ENCODE measurements at places on chromosomes 12 and 14. TPM values are rescaled to one million over a fixed set of nuclear protein-coding genes. Genes with fewer than 3 reads are reported as not detected.
A peak's percentile ranks its signal among the peaks of the same experiment; 100 is the strongest.

DNA sequence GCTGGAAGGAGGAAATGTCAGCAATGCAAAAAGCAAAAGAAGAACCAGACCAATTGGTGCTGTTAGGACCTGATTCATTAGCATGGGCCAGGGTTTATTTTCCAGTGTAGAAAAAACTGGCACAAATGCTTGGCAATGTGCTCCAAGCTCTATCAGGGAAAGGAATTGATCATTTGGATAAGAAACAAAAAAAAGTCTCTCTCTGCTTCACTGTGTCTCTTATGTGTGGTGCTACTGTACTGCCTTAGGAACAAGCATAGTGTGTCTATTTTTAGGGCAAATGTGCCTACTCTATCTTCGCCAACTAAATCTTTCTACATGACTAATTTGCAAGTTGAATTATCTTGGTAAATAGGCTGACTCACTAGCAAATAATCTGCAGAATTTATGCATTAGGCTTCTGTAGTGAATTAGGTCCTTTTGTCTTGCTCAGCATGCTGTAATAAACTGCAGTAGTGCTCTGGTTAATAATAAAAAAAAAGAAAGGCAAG is 236.7 kb downstream of the MDGA2 start:
- peak overlapping the region; percentile 78 for H3K27ac ChIP-seq
- peak; percentile 44 for DNase-seq
- H3K27me3 ChIP-seq, result no peaks in the 10 kb centered on the region
- H3K4me3 ChIP-seq, result peak overlapping the region; percentile 8

DNA sequence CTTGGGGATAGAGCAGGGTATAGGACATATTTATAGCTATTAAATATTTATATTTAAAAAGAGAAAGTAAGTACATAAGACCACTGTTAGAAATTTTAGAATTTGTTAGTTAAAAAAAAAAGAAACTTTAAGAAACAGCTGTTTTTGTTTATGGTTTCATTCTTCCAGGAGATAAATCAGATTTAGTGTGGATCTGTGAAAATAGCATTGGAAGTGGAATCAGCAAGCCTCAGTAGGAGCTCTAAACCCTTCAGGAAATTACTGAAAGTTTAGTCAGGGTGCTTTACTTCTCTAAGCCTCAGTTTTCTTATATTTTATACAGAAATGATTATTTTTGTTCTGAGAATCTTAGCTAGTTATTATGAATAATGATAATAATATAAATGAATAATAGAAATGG is 316.0 kb upstream of the NOVA1 start:
- H3K4me3 ChIP-seq, result no peak overlapping the region
- H3K27me3 ChIP-seq, result no peaks in the 10 kb centered on the region
- H3K27ac ChIP-seq, result no peak overlapping the region
- DNase-seq, result no peak

- no peak overlapping the region for H3K4me3 ChIP-seq
- DNase-seq, result peak; percentile 56
- no peaks in the 10 kb centered on the region for H3K36me3 ChIP-seq
- H3K27ac ChIP-seq, result no peak overlapping the region
- no peaks in the 10 kb centered on the region for H3K27me3 ChIP-seq
- no peaks in the 10 kb centered on the region for H3K4me1 ChIP-seq
These were observed 233.3 kb upstream of the PPFIA2 start for GRCh38 chr12:81992461-81992860.

DNA sequence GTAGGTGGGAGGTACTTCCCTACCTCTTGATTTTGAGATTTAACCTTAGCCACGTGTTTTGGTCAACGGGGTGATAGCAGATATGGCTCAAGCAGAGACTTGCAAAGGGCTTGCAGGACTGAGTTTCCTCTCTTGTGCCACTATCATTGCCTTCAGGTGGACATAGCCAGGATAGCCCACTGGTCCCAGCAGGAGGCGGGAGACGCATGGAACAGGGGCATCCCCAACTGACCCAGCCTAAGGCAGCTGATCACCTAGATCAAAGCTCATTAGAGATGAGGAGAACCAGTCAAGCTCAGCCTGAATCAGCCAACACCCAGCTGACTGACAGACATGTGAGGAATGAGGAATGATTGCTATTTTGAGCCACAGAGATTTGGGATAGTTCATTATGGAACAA is 49.6 kb downstream of the CALM1 start:
- H3K36me3 ChIP-seq, result no peaks in the 10 kb centered on the region
- no peaks in the 10 kb centered on the region for H3K27me3 ChIP-seq
- no peak overlapping the region for H3K27ac ChIP-seq
- H3K4me3 ChIP-seq, result no peak overlapping the region

DNA sequence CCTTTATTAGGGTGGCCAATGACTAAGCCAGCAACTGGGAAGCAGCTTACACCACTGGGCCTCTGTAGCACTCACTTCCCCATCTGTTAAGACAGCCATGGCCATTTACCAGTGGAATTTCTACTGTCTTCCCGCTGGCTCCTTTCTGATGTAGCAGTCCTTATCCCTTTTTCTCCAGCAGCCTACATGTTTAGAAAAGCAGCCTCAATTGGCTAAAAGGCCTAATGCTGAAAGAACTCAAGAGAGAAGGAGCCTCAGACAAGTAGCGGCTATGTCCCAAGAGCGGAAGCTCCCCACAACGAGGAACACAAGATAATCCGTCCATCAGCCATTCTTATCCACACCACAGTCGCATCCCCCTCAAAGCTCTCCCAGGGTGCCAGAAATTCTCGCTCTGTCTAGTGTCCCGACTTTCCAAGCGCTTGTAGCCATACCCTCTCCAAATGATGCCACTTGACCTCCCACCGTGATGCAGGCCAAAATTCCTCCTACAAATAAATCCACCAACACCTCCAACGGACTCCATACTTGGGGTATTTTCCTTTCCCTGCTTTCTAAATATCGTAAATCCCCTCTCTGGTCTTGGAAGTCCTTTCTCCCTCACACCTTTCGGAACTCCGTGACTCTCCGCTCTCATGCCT is 624 bp downstream of the M6PR start:
- H3K4me3 ChIP-seq, result peak overlapping the region; percentile 86
- H3K27ac ChIP-seq, result peak overlapping the region; percentile 97
- H3K36me3 ChIP-seq, result peaks cover 31% of the 10 kb centered on the region
- H3K27me3 ChIP-seq, result no peaks in the 10 kb centered on the region
- peak; percentile 33 for DNase-seq
- peaks cover 12% of the 10 kb centered on the region for H3K4me1 ChIP-seq

DNA sequence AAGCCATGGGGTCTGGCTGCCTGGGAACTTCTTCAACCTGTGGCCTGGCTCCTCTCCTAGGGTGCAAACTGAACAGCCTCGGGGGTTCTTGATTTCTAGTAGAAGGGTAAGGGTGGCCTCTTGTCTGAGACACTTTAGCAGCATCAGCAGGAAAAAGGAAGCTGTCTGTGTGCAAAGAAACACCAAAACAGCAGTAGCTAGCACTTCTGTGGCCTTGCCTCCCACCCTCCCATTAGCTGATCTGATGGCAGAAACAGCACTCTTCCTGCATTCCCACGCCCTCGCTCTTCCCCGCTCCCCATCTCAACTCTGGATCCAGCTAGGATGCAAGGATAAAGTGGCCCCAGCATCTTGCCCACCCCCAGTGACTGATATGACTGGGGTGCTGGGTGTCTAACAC is 20.7 kb downstream of the SLC7A8 start:
- H3K4me3 ChIP-seq, result no peak overlapping the region
- H3K27ac ChIP-seq, result peak overlapping the region; percentile 83
- no peaks in the 10 kb centered on the region for H3K27me3 ChIP-seq
- peaks cover 45% of the 10 kb centered on the region for H3K4me1 ChIP-seq
- DNase-seq, result no peak
- peaks cover 23% of the 10 kb centered on the region for H3K36me3 ChIP-seq

DNA sequence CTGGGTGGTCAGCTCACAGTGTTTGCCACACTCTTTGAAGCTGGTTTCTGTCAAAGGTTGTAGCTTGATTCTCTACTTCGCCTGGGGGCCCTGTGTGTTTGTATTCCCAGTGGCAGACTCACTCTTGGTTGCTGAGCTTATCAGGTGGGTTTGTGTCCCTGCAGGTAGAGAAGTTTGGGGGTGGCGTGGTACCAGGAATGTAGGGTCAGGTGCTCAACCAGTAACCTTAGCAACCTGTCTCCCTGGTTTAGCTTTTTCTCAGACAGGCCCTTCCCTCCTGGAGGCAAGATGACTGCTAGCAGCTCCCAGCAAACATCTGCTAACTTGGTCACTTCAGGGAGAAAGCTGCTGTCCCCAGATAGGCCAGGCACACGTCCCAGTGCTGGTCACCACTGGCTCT is 352.2 kb downstream of the AACS start:
- no peak for DNase-seq
- no peaks in the 10 kb centered on the region for H3K36me3 ChIP-seq
- H3K27me3 ChIP-seq, result no peaks in the 10 kb centered on the region
- peaks cover 6% of the 10 kb centered on the region for H3K4me1 ChIP-seq

DNA sequence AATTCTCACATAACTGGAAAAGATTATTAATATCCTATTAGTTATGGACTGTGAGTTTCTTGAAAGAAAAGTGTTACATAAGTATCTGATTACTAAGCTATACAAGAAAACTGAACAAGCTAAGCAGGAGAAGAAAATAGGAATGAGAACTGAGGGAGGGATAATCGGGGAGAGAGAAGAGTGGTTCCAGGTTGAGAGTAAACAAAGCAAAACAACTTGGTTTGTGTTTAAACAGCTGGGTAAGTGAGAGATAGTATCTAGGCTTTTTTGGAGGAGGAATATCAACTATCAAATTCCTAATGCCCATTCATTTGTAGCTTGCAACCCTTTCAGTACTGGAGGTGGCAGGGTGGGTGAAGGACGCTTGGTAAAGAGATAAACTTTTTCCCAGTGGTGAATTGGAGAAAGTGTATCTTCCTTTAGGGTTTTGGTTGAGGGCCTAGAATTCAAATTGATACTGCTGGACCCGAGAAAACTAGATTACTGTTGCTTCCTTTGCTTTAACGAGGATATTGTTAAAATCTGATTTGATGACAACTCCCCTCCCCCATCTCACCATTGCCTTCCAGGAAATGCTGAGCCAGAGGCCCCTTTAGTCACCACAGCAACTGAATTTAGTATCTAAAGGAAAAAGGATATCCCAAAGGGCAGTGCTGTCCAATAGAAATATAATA is 2.0 kb upstream of the SLC2A3 start:
- no peaks in the 10 kb centered on the region for H3K27me3 ChIP-seq
- peak; percentile 53 for DNase-seq
- H3K36me3 ChIP-seq, result no peaks in the 10 kb centered on the region
- H3K27ac ChIP-seq, result peak overlapping the region; percentile 21
- H3K4me3 ChIP-seq, result no peak overlapping the region

DNA sequence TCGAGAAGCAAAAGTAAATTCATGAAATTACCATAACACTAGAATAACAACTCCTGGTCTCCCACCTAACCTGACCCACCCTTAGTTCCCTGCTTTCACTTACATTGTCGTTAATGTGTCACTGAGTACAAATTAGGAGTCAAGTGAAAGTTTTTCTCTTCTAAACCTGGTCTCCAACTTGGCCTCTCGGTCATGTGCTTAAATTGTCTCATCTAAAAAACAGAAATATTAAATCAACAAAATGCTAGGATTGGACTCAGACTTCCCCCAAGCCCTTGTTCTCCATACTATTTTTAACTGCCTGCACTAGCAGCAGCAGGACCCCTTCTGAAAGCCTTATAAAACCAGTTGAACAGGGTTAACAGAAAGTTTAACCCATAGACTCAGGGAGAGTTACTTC is 1.8 kb upstream of the BTG1 start:
- no peak for DNase-seq
- peak overlapping the region; percentile 82 for H3K4me3 ChIP-seq
- peaks cover 13% of the 10 kb centered on the region for H3K36me3 ChIP-seq

DNA sequence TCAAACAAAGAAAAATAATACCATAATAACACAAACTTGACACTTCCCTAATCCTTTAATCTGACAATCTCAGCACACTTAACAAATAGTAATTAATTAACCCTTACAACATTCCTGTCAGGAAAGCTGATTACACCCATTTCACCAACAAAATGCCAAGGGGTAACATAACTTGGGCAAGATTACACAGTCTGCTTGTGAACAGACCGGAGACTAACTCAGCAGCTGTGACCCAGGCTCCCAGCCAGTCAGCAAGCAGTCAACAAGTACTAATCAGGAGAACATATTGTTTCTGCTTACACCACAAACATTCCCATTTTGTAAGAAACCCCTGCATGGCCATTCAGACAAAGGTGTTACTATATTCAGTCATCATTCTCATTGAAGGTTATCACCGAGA is 592.5 kb upstream of the FLRT2 start:
- H3K27ac ChIP-seq, result no peak overlapping the region
- DNase-seq, result no peak
- H3K4me3 ChIP-seq, result no peak overlapping the region
- no peaks in the 10 kb centered on the region for H3K4me1 ChIP-seq

DNA sequence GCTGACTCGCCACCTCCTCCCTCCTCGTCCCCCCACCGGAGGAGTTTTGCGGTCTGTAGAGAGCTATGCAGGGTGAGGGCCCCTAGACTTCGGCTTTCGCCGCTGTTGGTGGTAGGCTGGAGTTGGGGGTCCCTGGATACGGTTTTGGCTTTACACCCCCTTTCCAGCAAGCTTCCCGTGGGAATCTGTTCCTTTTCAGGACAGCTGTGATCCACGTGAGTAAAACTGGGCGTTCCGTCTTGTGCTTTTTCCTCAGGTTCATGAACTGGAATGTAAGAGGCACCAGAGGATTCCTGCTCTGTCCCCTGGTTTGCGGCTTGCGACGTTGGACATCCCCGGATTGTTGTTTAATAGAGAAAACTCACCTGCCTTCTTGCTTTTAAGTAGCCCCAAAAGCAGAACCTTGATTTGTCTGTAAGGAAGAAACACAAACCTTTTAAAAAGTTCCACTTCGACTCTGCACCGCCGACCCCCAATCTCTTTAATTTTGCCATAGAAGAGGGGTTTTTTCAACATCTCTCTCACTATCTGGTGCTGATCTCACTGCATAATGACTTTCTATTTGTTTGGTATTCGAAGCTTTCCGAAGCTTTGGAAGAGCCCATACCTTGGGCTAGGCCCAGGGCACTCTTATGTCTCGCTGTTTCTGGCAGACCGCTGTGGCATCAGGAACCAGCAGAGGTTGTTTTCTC is 490 bp downstream of the PRORP start:
- H3K4me3 ChIP-seq, result peak overlapping the region; percentile 77
- H3K27ac ChIP-seq, result peak overlapping the region; percentile 98
- H3K36me3 ChIP-seq, result no peaks in the 10 kb centered on the region
- H3K4me1 ChIP-seq, result peaks cover 9% of the 10 kb centered on the region
- DNase-seq, result peak; percentile 58

GRCh38 chr12:48156652-48157017 is 680 bp downstream of the ASB8 start:
- DNase-seq, result no peak
- peaks cover 7% of the 10 kb centered on the region for H3K4me1 ChIP-seq
- 0 out of 2 replicates have a peak overlapping the region, but pooled peaks have one; percentile 79 for H3K27ac ChIP-seq
- no peaks in the 10 kb centered on the region for H3K27me3 ChIP-seq
- H3K4me3 ChIP-seq, result peak overlapping the region; percentile 73

GRCh38 chr12:5873281-5873919 is 71.7 kb downstream of the ANO2 start:
- no peaks in the 10 kb centered on the region for H3K36me3 ChIP-seq
- no peak overlapping the region for H3K27ac ChIP-seq
- H3K4me3 ChIP-seq, result no peak overlapping the region
- H3K27me3 ChIP-seq, result no peaks in the 10 kb centered on the region
- peaks cover 8% of the 10 kb centered on the region for H3K4me1 ChIP-seq

- H3K4me3 ChIP-seq, result no peak overlapping the region
- H3K27ac ChIP-seq, result no peak overlapping the region
These were observed 11.4 kb downstream of the RIOX1 start for GRCh38 chr14:73502017-73502619.

Gene DACT1
- 23.6 TPM for total RNA-seq

Gene AQP5
- total RNA-seq, result 2.2 TPM

Gene PTPRR
- total RNA-seq, result 1.6 TPM

Gene CACNA1C
- 0.82 TPM for total RNA-seq

Gene UBC
- total RNA-seq, result 754 TPM

Gene GLIPR1L2
- not detected for total RNA-seq

Gene LRTM2
- total RNA-seq, result 0.12 TPM

Gene SLC24A4
- total RNA-seq, result 0.38 TPM

Gene TXNDC16
- 13.6 TPM for total RNA-seq

Gene MMP17
- 48.5 TPM for total RNA-seq

Gene ABCC9
- total RNA-seq, result 0.04 TPM

Gene ERP27
- total RNA-seq, result not detected

Gene KCNC2
- 0.10 TPM for total RNA-seq
